GM13977 (cell line): ENCODE measurements at places on chromosomes 4 and X.
A peak's percentile ranks its signal among the peaks of the same experiment; 100 is the strongest.

DNA sequence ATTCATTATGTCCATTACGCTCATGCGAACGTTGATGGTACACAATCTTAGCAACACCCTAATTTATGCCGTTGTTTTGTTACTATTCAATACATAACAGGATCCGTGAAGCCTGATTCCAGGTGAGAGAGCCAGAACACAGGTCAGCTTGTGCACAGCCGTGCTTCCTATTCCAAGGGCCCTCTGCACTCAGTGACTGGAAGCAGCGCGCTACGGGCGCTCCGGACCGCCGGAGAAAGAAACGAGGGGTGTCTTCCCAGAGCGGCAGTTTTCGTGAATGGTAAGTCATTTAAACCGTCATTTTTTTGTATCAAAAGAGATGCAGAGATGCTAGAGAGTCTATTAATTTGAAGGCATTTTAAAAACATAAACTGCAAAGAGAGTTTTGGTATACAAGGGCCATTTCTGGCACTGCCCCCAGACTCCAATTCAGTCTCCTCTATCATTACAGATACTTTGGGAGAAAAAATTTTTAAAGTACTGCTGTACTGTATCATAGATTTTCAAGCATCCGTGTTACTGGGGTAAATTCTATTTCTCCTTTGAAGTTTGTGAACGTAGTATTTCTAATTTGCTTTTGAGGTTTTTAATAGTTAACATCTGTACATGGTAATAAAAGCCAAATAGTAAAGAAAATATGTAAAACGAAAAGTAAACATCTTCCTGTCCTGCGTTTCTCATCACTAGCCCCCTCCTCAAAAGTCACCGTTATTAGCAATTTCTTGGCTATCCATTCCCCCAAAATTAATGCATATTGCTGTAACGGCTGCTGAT, 6.6 kb downstream of the SLC25A5 start:
- DNase-seq = no peak

DNA sequence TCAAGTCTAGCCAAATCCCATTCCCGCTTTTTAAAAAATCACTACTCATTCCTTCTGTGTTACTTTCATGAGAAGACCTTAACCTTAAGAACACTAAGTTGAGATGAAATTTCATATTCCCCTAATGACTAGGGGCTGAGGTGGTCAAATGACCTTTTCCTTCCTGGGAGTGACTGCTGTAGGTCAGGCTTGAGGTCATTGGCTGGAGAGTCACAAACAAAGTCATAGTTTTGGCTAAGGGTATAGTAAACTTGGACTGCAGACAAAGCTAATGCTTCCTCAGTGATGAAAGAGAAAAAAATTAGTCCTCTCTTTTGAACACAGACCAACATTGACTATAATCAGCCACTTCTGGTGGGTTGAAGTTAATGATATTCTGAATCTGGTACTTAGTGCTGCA, 16.0 kb upstream of the FGF2 start:
- DNase-seq = no peak

GRCh38 chrX:14303891-14304290, 225.4 kb upstream of the GLRA2 start:
- DNase-seq = no peak

DNA sequence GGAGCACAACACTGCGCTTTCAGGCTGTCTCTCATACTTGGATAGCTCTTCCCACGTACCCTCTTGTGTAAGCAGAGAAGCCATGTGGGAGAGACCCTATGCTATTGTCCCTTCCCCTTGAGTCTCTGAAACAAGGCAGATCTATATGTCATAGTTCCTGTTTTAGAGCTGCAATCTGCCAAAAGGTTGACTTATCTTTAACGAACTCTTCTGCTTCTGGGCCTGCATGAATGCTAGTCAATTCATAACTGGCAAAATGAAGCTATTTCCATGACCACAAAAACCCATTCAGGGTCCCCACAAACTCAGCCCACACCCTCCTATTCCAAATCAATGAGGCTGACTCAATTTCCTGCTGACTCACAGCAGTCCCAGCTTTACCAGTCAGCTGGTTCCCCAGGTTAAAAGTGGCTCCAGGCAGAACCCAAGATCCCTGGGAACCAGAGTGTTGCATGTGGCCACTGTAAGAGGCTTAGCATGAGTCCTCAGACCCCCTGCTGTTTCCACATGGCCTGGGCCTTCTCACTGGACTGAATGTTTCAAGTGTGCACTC, 25.3 kb upstream of the SOD3 start:
- DNase-seq = peak; percentile 40

GRCh38 chr4:17635056-17635455, 20.6 kb downstream of the MED28 start:
- no peak for DNase-seq

DNA sequence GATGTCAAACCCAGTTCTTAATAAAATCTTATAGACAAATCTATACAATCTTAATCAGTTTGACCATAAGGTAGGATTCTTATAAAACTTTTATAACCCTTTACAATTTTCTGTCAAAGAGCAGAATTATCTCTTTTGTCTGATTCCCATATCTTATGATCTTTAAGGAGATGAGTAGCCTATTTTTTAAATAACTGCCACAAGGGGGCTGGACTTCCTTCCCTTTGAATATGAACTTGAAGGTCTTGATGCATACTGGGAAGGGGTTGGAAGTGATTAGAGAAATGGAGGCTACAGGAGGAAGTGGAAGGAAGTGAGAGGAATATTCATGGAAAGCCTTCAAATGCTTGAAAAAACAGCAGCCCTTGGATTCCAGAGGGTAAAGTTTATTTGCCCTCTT, 111.1 kb downstream of the APOOL start:
- no peak for DNase-seq

GRCh38 chr4:121307445-121308327, 73.1 kb downstream of the QRFPR start:
- peak; percentile 41 for DNase-seq

- DNase-seq = no peak
These were observed 30.4 kb downstream of the DCLK2 start for GRCh38 chr4:150108691-150109090.

DNA sequence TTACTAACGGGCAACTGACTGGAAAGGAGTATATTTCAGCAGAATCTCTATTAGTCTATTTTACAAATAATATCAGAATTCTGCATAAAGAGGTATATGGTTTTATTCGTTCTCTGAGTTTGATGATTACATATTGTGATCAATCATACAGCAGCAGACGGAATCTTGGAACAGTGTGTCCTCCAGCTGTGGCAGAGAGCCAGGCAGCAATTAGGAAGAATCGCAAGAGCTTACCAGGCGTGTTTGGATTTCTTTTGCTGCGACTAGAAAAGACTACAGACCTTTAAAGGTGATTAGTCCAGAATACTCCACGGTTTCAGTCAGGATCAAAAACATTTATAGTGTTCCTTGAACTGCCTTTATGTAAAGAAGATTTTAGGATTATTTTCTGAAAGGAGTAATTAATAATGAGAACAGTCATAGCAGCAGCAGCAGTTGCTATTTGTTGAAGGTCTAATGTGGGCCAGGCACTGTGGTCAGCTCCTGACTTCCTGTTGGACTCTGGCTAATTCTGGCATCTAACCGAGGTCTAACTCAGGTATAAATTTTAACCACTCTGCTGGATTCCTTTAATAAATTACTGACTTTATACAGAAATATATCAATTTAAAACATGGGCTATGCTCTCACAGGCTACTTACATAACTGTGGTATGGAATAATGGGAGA, 225.3 kb upstream of the CXorf66 start:
- no peak for DNase-seq

GRCh38 chrX:119759248-119759766, 919 bp downstream of the SOWAHD start:
- no peak for DNase-seq
